ENCODE measurements at places on chromosomes 2 and 18.

DNA sequence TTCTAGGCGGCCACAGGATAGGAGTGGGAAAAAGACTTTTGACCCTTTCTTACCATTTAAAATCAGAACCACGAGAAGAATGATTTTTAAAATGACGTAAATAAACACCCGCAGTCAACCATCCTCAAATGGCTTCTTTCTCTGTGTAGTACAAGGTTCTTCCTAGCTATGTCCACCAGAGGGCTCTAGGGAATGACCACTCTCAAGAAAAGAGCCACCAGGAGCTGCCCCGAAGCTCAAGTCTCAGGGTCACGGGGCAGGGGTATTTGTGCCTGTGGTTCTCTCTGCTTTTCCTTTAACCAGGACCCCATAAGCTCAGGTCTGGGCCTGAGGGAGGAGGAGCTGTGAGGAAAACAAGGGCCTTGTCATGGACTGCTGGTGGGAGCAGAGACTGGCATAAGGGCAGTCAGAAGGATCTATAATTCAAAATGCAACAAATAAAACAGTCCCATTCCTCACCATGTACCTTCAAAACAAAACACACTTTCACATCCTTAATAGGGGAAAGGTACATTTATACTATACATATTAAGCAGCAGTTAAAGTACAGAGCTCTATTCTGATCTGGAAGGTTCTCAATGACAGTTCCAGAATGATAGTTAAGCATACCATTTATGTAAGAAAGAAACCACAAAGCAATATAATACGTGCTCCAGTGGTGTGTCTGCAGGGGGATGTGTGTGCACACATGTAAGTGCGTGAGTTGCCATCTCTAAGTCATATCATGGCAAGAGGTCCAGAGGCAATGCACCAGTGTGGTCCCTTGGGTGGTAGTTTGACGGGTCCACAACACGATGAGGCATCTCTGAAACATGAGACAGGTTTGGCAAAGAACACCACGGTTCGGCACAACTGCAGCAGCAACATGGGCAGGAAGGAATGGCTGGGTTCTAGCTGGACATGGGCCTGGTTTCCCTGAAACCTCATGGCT is 18.6 kb downstream of the LYPD1 start:
- DNase-seq: no peak

DNA sequence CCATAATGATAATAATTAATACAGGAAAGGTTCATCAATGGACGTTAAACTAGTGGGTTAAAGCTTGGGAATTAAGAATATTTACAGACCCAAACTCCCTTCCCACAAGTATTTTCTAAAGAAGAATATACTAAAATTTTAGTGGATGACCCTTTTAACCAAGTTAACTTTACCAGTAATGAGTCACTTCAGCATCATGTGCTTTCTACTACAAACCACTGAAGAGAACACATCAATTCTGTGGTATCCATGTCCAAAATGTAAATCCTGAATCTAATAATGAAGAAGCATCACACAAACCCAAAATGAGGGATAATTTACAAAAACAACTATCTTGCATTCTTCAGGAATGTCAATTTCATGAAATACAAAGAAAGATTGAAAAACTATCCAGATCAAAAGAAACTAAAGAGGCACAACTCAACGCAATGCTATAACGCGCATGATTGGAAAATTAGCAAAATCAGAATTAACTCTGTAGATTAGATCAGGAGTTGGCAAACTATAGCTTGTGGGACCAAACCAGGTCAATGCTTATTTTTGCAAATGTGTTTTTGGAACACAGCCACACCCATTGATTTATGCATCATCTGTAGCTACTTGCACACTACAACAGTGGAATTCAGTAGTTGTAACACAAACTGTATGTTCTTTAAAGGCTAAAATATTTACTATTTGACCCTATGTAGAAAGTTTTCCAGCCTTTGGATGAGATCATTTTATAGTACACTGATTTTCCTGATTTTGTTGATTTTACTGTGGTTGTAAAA is 27.5 kb downstream of the COPS8 start:
- DNase-seq: no peak

GRCh38 chr2:40458271-40458794 is 6.4 kb upstream of the SLC8A1 start:
- no peak for DNase-seq

- DNase-seq: no peak
These were observed 412.9 kb downstream of the TMEM182 start for GRCh38 chr2:103174711-103175110.

DNA sequence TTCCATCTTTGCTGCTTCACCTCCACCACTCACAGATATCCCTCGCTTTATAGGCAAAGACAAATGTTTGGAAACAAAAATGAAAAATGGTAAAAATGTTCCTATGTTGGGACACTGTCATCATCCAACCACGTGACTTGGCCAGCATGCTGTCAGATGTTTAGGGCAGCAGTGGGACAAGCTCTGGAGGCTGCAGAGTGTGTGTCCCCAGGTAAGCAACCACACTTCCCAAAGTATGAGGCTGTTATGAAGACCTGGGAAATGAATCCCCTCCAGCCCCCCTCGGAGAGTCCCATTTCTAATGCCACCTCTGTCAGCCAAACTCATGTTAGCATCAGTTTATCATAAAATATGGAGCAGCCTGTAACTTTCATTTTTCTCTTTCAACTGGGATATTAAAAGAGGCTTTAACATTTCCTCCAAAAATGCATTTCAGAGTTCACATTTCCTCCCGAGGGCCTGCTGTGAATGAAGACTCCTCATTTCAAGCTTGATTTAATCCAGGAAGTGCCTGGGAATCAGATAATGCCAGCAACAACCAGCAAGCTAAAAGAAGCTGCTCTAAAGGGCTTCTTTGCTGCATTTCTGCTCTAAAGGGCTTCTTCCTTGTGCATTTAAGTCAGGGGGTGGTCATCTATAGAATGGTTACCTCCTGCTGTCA is 66.2 kb downstream of the APOB start:
- no peak for DNase-seq

DNA sequence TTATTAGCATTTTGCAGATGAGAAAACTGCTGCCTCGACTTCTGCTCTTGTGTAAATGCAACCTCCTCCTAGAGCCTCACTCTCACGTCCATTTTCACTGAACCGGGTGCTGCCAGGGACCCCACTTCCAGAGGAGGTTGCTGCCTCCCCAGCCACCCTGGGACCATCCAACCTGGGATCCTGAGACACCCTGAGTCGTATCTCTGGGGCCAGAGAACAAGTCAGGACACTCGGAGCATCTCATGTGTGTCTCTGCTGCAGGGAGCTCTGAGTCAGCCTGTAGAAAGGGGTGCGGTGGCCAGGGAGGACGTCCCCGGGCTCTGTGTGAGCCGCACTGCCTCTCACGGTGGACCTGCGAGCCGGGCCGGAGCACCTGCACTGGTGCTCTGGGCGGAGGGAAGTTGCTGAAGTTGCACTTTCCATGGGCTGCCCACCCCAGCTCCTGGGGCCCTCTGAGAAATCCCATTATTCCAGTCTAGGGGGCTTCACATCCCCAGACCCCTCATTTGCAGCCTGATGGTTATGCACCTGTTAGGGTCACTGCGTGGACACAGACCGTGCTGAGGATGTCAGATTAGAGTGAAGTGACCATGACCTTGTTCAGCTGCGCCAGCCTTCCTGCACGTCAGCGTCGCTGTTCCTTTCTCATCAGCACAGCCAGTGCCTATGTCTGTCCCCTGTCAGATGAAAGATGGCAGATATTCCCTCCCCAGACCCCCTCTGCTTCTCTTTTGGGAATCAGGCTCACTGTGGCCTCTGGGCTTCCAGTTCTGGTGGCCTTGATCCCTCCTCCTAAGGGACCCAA is 230.4 kb downstream of the KLHL29 start:
- no peak for DNase-seq

DNA sequence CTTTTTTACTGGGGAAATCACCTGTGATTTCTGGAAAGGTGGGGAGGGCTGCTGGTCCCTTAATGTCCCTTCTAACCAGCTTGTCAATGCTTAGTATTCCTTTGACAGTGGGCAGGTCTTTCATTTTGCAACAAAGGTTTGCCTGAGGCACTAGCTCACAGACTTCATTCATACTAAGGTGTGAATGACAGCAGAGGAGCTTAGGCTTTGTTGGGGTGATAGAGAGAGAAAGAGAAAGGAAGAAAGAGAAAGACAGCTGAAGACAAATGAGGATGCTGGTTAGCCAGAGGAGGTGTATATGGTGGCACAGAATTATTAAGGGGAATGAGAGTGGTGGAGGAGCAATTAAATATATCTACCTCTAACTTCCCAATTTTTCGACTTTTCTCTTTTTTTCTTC is 28.9 kb upstream of the GTF2A1L start:
- DNase-seq: no peak

DNA sequence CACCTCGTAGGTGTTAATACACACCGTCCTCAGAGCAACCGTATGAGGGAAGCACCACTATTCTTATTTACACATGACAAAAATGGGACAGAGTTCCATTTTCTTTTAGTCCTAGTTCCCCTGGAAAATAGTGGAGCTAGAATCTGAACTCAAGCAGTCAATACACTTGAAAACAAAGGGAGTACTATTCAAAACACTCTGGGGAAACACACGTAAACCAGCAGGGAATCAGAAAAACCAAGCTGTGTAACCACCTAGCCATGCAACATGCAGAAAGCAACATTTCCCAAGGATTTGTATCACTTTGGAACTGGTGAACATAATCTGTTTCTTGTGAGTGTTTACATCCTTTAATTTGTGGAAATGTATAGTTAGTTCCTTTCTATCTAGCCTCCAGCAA is 208.2 kb downstream of the UBE2E3 start:
- DNase-seq: no peak
